ENCODE measurements at places on chromosomes 1 and 21.

GRCh38 chr1:69929308-69930057 is 275.9 kb downstream of the LRRC40 start:
- no peak for DNase-seq

- no peak for DNase-seq
Observed at GRCh38 chr1:33322109-33322508, 1.2 kb upstream of the A3GALT2 start.

- DNase-seq = no peak
Observed at GRCh38 chr1:119279456-119280381, 88.9 kb upstream of the HAO2 start.

GRCh38 chr1:246527402-246528088 is 20.5 kb upstream of the SMYD3 start:
- no peak for DNase-seq

DNA sequence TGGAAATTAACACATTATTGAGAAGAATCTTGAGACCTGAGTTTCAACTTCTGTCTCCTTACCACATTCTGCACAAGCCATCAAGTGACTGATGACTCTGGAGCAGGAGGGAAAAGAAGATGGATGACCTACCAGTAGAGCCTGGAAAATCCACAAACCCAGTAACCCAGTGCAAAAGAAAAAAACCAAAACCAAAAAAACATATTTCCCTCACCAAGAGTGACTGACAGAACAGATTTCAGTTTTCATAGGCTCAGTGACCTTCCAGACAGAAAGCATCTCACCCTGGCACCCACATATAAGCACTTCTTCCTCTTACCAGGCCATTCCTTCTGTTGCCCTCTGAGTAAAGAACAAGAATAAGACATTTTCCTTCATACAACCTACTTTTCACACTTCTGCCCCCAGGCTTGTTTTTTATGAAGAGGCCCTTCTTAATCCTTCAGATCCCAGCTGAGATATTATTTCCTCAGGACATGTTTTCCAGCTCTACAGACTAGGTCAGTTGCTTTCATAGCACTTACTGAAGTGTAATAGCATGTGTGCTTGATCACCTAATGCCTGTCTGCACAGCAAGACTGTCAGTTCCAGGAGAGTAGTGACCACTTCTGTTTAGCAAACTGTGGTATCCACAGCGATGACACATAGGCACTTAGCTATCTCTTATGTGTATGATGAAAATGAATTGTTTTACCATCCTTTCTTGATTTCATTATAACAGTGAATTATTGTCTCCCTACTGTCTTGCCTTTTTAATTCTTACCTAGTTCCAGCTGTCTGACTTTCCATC is 4.0 kb downstream of the TSACC start:
- no peak for DNase-seq

DNA sequence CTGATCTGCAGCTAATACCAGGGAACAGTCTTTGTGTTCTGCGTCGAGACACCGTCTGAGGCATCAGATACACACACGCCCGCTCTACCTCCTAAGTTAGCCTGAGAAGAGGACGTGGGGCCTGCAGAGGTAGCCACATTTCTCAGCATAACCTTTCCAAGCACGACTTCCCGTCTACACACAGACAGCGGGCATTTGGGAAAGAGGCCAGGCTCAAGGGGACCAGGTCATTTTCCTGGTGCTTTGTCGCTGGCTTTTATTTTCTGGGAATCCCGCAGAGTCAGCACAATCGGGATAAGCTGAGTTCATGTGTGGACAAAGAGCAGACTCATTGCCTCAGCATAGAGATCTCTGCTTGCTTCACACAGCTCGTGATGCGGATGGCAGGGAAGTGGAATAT is 72.5 kb upstream of the SMYD2 start:
- no peak for DNase-seq

DNA sequence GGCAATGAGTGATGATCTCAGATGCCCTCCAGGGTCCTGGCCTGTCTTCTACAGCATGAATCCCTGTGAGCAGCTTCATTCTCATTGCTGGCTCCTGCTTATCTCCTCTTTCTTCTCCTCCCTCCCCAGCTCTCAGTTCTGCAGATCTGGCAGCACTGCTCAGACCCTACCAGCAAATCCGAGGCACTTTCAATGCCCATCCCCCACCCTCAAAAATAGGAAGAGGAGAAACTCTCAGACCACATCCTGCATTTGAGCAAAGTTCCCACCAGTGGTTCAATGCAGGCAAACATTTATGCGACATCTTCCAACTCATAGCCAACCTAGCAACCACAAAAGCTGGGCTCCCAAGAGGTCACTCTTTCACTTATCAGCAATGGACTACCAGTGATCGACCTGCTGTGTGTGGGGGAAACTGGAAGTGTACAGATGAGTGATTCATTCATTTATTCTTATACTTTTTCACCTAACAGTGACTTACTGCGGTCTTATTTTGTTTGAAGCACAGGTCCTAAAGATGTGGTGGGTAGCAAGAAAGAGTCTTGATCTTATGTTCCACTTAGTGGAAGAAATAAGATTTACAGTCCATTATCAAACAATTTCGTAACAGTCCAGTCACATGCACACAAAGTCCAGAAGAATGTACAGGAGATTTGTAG is 5.8 kb upstream of the CHI3L2 start:
- peak; percentile 30 for DNase-seq

GRCh38 chr21:20631633-20632032 is 366.6 kb upstream of the NCAM2 start:
- DNase-seq = no peak

DNA sequence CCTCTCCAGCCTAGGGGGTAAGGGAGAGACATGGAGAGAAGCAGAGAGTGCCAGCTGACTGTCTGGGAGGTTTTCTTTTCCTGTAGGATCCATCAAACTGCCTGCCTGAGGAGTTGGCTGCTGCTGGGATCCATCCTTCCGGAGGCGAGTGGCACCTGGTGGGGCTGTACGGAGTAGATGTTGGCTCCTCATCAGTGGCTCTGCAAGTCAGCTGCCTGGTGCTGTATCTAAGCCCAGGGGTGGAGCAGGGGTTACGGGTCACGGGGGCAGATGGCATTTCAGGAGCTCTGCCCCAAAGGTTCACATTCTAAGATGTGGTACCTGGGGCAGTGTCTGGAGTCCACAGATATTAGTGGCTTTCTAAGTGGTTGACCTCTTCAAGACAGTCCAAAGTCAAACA is 128.0 kb downstream of the ACTL8 start:
- no peak for DNase-seq

DNA sequence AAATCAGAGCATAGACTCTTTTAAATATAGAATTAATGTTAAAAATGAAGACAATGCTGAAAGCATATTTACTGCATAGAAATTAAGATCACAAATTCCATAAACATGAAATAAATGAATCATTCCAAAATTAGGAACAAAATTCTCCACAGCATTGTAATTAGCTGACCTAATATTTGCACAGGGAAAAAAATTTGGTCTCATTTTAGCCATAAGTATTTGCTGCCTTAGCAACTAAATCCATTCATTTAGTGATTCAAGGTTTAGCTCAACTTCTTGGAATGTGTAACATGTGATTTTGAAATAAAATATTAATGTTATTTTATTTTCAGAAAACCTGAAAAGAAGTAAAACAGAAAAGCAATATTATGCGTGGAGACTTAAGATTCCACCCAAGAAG is 25.5 kb downstream of the ADAMTS5 start:
- DNase-seq = no peak

- no peak for DNase-seq
Observed at GRCh38 chr1:153360592-153361479, 3.2 kb downstream of the S100A9 start.

- DNase-seq = no peak
Observed at GRCh38 chr1:51726544-51727225, 109.8 kb downstream of the OSBPL9 start.

DNA sequence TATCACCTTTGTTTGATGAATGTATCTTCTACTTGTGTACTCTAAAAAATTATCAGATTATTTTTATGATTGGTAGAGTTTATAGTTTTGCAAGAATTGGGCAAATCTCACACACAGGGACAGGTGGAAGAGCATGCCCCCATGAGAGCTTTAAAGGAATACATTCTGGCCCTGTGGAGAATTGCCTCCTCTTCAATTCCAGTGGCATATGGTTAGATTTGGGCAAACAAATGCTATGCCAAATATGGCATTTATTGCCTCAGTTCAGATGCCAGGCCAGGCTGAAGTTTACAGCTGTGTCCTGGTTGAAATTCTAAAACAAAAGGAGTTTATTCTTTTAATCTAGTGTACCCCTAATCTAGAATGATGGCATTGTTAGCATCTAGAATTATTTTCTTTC is 162.4 kb upstream of the CACYBP start:
- DNase-seq = no peak

- DNase-seq = no peak
Observed at GRCh38 chr1:49622877-49623276, 400.9 kb downstream of the AGBL4 start.

- DNase-seq = no peak
Observed at GRCh38 chr1:206949208-206949607, 2.9 kb upstream of the PIGR start.

DNA sequence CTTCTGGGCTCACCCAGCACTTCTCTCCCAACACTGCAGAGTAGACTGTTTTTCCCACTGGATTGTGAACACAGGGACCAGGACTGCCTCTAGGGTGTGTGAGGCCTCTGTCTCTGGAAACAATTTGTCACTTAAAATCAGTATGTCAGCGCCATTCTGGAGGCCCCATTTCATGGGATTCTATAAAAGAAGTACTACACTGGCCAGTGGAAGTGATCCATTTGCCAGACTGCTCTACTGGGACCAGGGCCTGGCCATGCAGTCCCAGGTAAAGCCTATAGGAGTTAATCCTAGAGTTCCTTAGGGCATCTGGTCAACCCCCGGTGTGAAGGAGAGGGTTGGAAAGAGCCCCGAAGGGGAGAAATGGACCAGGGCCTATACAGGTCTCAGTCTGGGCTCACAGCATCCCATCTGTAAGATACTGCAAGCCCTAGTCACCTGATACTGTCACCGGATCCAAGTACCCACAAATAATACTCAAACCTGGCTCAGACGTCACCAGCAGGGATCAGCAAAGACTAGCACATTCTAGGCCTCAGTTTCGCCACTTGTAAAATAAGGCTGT is 245.0 kb downstream of the FOXD2 start:
- DNase-seq = no peak

- no peak for DNase-seq
Observed at GRCh38 chr1:160658814-160659193, 12.0 kb upstream of the SLAMF1 start.

- DNase-seq = no peak
Observed at GRCh38 chr21:44960141-44961092, 20.6 kb downstream of the SLX9 start.
